ENCODE measurements at places on chromosomes 2 and 18.
A peak's percentile ranks its signal among the peaks of the same experiment; 100 is the strongest.

DNA sequence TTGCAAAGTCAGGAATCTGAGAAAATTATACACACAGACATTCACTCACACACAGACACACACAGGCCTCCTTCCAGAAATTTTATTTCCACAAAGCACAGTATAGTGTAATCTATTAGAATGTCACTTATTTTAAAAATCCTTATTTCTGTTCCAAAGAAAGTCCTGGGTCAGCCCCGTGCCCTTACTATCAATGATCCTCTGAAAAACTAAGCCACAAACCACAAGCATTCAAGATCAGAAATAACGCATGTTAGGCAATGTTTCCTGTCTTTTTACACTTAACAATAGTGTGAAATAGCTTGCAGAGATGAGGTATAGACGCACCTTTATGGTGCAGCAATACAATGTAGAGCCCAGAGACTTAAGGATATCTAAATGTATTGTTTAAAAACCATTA lies 25.8 kb downstream of the TBC1D8 start:
- peak; percentile 55 for DNase-seq

GRCh38 chr2:41004700-41005099 lies 552.8 kb upstream of the SLC8A1 start:
- no peak for DNase-seq

DNA sequence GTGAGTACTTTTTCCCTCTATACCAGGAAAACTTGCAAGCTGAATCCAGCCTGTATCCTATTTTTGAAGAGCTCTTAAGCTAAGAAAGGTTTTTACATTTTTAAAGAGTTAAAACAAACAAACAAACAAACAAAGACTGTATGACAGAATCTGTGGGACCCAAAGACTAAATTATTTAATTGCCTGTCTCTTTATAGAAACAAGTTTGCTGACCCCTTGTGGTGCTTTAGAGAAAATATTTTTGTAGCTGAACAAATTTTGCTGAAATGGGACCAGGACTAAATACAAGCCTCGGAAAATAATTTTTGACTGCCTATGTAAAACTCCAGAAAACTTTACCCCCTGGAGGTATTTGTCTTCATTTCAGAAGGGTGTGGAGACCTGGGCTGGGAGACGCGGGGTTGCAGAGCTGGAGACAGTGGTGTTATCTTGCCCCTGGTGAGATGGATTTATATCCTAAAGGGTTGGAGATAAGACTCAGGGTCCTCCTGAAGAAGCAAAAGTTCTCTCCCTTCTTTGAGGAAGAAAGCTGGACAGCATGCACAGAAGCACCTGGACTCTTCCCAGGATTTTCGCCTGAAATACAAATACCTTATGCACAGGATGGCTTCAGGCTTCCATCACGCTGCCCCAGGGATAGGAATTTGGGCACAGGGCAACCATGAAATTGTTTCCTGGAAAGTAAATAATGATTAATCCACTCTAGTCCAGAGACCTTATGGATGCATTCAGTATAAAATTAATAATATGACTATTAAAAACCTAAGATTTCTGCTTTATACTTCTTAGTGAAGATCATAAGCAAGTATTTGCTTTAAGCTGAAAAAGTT lies 54.3 kb downstream of the TMX3 start:
- peak; percentile 37 for DNase-seq

GRCh38 chr2:239489481-239489880 lies 88.7 kb upstream of the HDAC4 start:
- no peak for DNase-seq

DNA sequence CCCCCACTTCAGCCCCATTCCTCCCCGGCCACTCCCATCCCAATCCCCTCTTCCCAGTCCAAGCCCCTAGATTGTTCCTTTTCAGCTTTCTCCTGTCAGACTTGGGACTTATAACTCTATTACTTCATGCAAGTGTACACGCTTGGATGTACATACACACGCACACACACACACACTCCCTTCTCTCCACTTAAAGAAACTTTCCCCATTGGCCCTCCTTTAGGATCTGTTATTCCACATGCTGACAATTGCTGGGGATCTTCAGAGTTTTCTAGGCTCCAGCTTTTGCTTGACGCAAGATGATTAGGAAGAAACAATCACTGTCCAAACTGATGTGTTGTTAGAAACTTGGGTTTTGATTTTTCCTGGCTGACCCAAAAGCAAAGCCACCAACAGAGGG lies 75.4 kb downstream of the CDK15 start:
- no peak for DNase-seq

- peak; percentile 89 for DNase-seq
Measured at GRCh38 chr2:8412082-8412481, 269.8 kb upstream of the ID2 start.

DNA sequence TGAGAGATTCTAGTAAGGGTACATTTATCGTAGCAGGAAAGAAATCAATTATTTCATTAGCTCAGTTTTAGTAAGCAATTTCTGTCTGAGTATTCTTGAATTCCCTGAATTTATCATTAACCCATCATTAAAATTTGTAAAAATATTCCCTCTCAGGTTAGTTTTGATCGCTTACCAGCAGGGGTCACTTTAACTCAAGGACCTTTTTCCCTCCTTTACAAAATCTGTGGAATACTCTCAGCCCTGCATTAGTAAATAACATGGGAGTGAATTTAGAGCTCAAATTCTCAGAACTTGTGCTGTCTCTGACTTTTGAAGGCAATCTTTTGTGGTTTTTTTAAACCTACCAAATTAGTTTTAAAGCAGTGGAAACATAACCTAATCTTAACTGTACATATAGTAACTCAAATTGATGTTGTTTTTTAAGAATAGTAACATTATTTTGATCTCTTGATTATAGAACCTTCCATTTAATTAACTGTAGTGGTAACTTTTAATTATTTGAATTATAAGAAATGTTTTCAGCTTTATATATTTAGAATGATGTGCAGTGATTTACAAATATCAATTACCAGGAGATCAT lies 97.2 kb downstream of the AGPS start:
- no peak for DNase-seq

- peak; percentile 53 for DNase-seq
Measured at GRCh38 chr2:234496055-234496834, 636 bp downstream of the ARL4C start.

DNA sequence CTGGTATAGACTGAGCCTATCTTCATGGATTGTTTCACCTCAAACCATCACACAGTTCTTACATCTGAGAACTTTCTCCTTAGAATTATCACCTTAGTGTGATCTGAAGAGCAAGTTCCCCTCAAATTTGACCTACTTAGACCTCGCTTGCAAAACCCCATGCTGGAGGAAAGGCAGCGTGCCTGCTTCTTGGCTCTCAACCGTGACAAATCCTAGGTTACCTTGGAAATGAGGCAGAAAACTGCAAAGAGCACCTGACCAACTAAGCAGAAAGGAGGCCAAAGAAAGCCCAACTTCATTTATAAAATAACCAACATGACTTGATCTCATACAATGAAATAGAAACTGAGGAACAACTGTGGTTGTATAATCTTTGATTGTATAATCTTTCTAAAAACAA lies 146.4 kb downstream of the RAB3GAP1 start:
- no peak for DNase-seq

GRCh38 chr18:8029061-8029460 lies 461.9 kb downstream of the PTPRM start:
- no peak for DNase-seq

DNA sequence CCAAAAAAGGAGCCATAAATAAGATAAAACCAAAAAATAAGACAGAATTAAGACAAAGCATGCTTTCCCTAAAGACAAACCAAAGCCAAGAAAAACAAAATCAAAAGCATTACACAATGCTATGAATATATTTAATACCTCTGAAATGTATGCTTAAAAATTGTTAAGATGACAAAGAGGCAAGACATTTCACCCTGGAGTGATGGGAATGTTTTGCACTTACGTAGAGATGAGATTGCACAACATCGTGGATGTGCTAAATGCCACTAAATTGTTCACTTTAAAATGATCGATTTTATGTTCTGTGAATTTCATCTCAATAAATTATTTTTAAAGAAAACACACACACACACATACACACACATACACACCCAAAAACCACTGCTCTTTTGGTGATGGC lies 386.6 kb upstream of the KLHL29 start:
- no peak for DNase-seq

DNA sequence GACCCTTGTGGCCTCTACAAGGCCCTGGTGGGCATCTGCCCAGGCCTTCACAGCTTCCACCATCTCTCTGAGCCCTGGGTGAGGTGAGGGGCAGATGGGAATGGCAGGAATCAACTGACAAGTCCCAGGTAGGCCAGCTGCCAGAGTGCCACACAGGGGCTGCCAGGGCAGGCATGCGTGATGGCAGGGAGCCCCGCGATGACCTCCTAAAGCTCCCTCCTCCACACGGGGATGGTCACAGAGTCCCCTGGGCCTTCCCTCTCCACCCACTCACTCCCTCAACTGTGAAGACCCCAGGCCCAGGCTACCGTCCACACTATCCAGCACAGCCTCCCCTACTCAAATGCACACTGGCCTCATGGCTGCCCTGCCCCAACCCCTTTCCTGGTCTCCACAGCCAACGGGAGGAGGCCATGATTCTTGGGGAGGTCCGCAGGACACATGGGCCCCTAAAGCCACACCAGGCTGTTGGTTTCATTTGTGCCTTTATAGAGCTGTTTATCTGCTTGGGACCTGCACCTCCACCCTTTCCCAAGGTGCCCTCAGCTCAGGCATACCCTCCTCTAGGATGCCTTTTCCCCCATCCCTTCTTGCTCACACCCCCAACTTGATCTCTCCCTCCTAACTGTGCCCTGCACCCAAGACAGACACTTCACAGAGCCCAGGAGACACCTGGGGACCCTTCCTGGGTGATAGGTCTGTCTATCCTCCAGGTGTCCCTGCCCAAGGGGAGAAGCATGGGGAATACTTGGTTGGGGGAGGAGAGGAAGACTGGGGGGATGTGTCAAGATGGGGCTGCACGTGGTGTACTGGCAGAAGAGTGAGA lies 2.0 kb downstream of the PROC start:
- no peak for DNase-seq

DNA sequence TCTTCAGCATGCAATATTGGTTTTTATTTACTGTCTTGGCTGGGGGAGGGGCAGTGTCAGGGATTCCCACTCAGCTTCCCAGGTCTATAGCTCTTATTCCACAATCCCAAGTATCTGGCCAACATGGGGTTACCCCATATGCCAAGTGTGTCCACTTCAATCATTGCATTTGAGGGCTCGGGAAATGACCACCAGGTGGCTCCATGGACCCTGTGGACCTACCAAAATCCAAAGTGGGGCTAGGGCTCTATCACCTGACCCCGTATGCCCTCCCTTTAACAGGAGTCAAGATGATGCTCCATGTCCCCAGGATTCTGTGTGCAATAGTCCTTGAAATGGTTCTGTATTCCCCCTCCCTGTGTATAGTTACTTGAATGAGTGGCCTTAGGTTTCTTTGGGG lies 12.1 kb upstream of the TRAF3IP1 start:
- no peak for DNase-seq

DNA sequence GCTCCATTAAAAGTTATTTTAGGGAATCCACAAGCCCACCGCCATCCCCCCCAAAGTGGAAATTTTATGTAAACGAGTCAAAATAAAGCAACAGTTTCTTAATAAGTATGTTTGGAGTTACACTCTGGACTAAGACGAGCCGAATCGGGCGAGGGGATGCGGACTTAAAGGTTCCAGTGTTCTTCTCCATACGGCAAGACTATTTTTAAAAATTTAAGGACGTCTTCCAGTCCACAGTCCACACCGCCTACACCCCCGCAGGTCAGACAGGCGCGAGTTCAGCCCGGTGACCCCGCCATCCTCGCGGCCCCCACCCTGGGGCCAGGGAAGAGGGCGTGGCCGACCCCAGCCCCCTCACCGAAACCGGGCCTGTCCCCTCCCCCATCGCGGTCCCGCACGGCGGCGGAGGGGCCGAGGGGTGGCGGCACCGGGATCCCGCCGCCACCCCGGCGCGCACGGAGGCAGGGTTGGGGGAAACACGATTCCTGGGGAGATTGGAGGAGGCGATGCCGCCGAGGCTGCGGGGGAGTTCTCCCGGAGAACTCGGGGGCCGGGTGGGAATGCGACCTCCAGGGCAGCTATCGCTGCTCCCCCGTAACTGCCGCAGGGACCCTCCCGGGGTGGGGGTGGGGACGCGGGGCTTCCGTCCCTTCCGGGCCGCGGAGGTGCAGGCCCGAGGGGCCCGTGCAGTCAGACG lies 24.5 kb upstream of the SMAD7 start:
- DNase-seq: no peak

DNA sequence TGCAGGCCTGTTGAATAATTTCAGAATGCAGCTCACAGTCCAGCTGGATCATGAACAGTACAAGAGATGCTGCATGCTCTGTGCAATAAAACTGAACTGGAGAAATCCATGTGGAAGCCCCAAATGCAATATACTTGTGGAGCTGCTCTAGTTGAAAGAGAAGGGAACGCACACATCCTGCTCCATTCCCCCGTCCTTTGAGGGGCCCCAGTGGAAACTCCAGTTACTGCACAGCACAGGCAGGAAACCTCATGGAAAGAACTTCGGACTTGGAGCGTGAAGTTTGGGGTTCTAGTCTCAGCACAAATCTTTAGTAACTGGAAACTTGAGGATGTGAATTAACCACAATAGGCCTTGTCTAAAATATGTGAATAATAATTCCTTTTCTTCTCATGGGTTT lies 73.2 kb downstream of the PLA2R1 start:
- DNase-seq: no peak

DNA sequence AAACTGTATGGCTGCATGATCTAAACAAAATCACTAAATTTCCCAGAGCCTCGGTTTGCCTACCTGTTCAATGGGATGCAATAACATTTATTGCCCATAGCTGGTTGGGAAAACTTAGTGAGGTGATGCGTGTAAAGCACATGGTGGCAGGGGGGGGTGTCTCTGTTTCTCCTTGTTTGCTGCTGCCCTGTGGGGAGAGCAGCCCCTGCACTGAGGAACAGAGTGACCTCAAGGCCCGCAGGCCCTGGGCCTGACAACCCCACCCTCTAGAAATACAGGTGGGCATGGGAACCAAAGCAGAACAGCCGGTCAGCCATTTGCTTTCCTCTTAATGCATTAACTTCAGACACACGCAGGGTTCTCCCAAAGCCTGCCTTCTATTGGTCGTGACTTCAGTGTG lies 55.1 kb upstream of the SLC66A3 start:
- DNase-seq: no peak

- DNase-seq: no peak
Measured at GRCh38 chr18:27871726-27872125, 305.2 kb downstream of the CDH2 start.

GRCh38 chr2:128490321-128490720 lies 171.7 kb upstream of the HS6ST1 start:
- DNase-seq: no peak

GRCh38 chr2:240651185-240651584 lies 25.9 kb downstream of the GPR35 start:
- DNase-seq: no peak

- no peak for DNase-seq
Measured at GRCh38 chr18:73365018-73365417, 497.2 kb upstream of the NETO1 start.

GRCh38 chr2:234686088-234686890 lies 189.4 kb upstream of the ARL4C start:
- peak; percentile 29 for DNase-seq

GRCh38 chr2:167752734-167753133 lies 494.7 kb downstream of the STK39 start:
- DNase-seq: no peak

Measured in LoVo (cell line).